ENCODE measurements at places on chromosomes 2 and 18. TPM values are rescaled to one million over a fixed set of nuclear protein-coding genes. Genes with fewer than 3 reads are reported as not detected.

- H3K4me1 ChIP-seq = no peaks in the 10 kb centered on the region
- no peak overlapping the region for H3K27ac ChIP-seq
- peak overlapping the region; percentile 29 for H3K4me3 ChIP-seq
- no peaks in the 10 kb centered on the region for H3K36me3 ChIP-seq
- no peak for DNase-seq
Observed at GRCh38 chr2:130372833-130373807, 17.3 kb downstream of the PTPN18 start.

GRCh38 chr2:12861344-12861930, 144.7 kb downstream of the TRIB2 start:
- DNase-seq = no peak
- H3K4me1 ChIP-seq = no peaks in the 10 kb centered on the region
- H3K36me3 ChIP-seq = no peaks in the 10 kb centered on the region
- no peaks in the 10 kb centered on the region for H3K27me3 ChIP-seq
- no peak overlapping the region for H3K4me3 ChIP-seq
- H3K27ac ChIP-seq = no peak overlapping the region

GRCh38 chr18:74806700-74807416, 209.2 kb downstream of the ZNF407 start:
- H3K4me1 ChIP-seq = peaks cover 5% of the 10 kb centered on the region
- DNase-seq = no peak
- no peaks in the 10 kb centered on the region for H3K27me3 ChIP-seq
- no peaks in the 10 kb centered on the region for H3K36me3 ChIP-seq
- no peak overlapping the region for H3K27ac ChIP-seq

GRCh38 chr2:136251197-136251884, 133.4 kb upstream of the CXCR4 start:
- H3K27me3 ChIP-seq = no peaks in the 10 kb centered on the region
- H3K27ac ChIP-seq = no peak overlapping the region
- no peaks in the 10 kb centered on the region for H3K36me3 ChIP-seq
- no peaks in the 10 kb centered on the region for H3K4me1 ChIP-seq
- DNase-seq = no peak
- no peak overlapping the region for H3K4me3 ChIP-seq

DNA sequence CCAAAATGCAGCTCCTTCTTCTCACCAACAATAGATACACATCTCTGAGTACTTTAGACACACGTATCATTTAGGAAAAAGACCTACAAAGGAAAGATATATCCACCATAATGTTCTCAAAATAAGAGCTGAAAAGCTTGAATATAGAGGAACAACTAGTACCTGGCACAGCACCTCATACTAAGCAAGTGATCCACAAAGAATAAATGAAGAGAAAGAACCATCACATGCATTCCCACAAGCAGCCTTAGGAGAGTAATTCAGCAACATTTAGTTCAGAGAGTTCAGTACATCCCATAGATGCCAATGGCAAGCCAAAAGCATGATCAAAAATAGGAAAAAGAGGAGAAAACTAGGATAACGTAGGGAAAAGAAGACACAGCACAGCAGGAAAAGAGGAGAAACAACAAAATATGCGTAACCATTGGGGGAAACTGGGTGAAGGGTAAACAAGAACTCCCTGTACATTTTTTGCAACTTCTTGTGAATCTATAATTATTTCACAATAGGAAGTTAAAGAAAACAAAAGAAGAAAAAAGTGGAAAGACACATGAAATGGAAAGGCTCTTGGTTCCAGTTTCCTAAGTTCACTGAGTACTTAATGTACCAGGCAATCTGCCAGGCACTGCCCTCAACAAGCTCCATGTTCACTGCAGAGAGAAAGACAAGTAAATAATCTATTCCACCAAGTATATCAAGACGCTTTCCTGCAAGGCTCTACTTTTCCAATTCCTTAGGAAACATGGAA, 22.3 kb downstream of the CLASP1 start:
- H3K4me3 ChIP-seq = no peak overlapping the region
- no peaks in the 10 kb centered on the region for H3K4me1 ChIP-seq
- DNase-seq = no peak
- no peaks in the 10 kb centered on the region for H3K36me3 ChIP-seq
- H3K27ac ChIP-seq = no peak overlapping the region
- H3K27me3 ChIP-seq = no peaks in the 10 kb centered on the region

- H3K27ac ChIP-seq = no peak overlapping the region
- H3K36me3 ChIP-seq = no peaks in the 10 kb centered on the region
- DNase-seq = peak; percentile 67
- H3K4me1 ChIP-seq = no peaks in the 10 kb centered on the region
- no peak overlapping the region for H3K4me3 ChIP-seq
Observed at GRCh38 chr2:238165288-238165921, 6.6 kb downstream of the ERFE start.

GRCh38 chr2:19321946-19322345, 36.5 kb downstream of the OSR1 start:
- H3K4me3 ChIP-seq = no peak overlapping the region
- H3K27me3 ChIP-seq = no peaks in the 10 kb centered on the region
- no peak overlapping the region for H3K27ac ChIP-seq
- no peaks in the 10 kb centered on the region for H3K4me1 ChIP-seq
- no peak for DNase-seq

GRCh38 chr2:197312186-197312585, 1.6 kb upstream of the ANKRD44 start:
- no peak overlapping the region for H3K27ac ChIP-seq
- no peaks in the 10 kb centered on the region for H3K27me3 ChIP-seq
- no peak for DNase-seq
- no peaks in the 10 kb centered on the region for H3K36me3 ChIP-seq
- H3K4me1 ChIP-seq = peaks cover 4% of the 10 kb centered on the region
- no peak overlapping the region for H3K4me3 ChIP-seq

DNA sequence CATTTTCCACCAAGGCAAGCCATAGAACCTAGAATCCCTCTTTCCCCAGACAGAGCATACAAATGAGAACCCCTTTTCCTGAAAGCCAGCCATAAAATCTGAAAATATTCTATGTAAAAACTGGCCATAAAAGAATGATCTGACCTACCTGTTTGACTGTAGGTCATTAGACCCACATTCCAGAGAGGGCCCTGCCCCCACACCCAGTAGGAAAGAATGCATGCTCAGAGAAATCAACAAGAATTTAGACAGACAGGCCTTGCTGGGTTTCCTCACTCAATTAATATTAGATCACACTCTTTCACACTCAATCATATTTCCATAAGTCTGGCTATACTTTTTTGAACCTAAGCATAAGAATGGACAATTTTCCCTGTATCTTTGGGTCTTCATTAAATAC, 929.5 kb downstream of the ERBB4 start:
- no peak overlapping the region for H3K4me3 ChIP-seq
- no peaks in the 10 kb centered on the region for H3K4me1 ChIP-seq
- no peaks in the 10 kb centered on the region for H3K36me3 ChIP-seq
- no peak for DNase-seq

DNA sequence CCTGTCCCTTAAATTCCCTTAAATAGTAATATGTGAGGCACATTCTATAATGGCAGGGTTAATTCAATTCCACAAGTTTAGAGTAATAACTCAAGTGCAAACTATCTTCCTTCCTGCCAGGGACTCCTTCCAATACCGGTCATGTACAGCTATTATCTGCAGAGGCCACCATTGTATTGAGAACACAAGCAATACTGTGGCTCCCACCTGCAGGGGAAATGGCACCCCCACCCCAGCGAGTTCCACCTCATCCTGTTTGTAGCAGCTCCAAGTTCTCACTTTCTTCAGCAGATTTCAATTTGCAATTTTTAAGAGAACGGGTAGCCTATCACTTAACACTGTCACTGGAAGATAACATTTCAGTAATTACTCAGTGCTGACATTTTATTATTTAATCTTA, 172.1 kb upstream of the PID1 start:
- H3K27ac ChIP-seq = no peak overlapping the region
- no peaks in the 10 kb centered on the region for H3K4me1 ChIP-seq
- DNase-seq = no peak
- H3K27me3 ChIP-seq = no peaks in the 10 kb centered on the region

- H3K27ac ChIP-seq = no peak overlapping the region
- DNase-seq = no peak
- no peak overlapping the region for H3K4me3 ChIP-seq
Observed at GRCh38 chr18:44609181-44609941, 71.3 kb upstream of the SETBP1 start.

GRCh38 chr2:170323743-170324142, 145.8 kb downstream of the MYO3B start:
- no peak overlapping the region for H3K4me3 ChIP-seq
- H3K36me3 ChIP-seq = no peaks in the 10 kb centered on the region
- no peaks in the 10 kb centered on the region for H3K27me3 ChIP-seq
- H3K27ac ChIP-seq = no peak overlapping the region
- H3K4me1 ChIP-seq = no peaks in the 10 kb centered on the region

DNA sequence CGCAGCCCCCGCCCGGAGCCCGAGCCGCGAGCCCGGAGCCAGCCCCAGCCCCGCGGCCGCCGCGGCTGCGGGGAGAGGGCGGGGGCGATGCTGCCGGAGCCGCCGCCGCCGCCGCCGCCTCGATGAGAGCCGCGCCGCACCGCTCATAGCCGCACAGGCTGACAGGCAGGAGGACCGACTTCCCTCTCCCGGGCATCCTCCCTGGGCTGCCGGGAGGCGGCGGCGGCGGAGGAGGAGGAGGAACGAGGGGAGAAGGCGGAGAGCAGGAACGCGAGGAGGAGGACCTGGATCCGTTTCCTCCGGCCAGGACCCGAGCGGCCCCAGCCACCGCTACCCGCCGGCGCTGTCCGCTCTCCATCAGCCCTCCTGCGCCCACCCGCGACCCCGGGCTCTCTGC, 370 bp downstream of the KLHL29 start:
- H3K4me1 ChIP-seq = no peaks in the 10 kb centered on the region
- peak overlapping the region; percentile 45 for H3K4me3 ChIP-seq
- peak; percentile 67 for DNase-seq
- no peaks in the 10 kb centered on the region for H3K36me3 ChIP-seq
- peak overlapping the region; percentile 23 for H3K27ac ChIP-seq

DNA sequence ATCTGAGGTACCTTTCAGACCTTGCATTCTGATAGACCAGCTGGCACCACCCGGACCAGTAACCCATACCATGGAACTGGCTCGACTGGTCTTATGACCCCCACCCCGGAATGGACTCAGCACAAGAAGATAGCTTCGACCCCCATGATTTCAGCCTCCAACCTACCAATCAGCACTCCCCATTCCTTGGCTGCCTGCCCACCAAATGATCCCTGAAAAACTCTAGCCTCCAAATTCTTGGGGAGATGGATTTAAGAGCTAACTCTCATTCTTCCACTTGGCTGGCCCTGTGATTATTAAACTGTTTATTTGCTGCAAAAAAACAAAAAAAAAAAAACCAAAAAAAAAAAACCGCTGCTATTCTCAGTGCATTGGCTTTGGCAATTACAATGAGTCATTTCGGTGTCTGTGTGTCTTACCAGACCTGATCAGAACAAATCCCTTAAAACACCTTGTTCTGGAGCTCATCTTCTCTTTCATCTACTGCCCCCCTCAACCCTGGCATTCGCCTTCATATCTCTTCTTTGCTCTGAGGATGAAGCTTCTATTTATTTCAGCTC, 60.1 kb upstream of the KIF5C start:
- H3K4me3 ChIP-seq = no peak overlapping the region
- no peak overlapping the region for H3K27ac ChIP-seq
- no peak for DNase-seq
- no peaks in the 10 kb centered on the region for H3K4me1 ChIP-seq

DNA sequence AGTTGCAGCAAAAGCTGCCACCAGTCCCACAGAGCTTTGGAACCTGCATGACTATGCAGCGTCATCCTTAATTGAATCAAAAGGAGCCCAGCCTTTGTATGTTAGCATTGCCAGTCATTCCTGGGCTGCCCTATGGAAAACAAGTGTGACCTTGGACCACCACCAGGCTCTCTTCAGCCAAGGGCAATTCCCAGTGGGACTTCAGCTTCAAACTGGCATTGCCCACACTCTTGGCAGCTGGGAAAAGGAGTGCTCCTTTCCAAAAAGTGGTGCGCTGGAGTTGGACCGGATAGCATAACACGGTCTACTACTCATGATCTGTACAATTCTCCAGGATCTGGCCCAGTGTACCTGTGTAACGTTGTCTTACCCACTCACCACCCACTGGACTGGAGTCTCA, 259.5 kb downstream of the MREG start:
- no peak overlapping the region for H3K4me3 ChIP-seq
- peaks cover 5% of the 10 kb centered on the region for H3K4me1 ChIP-seq
- DNase-seq = peak; percentile 79
- H3K27ac ChIP-seq = no peak overlapping the region

DNA sequence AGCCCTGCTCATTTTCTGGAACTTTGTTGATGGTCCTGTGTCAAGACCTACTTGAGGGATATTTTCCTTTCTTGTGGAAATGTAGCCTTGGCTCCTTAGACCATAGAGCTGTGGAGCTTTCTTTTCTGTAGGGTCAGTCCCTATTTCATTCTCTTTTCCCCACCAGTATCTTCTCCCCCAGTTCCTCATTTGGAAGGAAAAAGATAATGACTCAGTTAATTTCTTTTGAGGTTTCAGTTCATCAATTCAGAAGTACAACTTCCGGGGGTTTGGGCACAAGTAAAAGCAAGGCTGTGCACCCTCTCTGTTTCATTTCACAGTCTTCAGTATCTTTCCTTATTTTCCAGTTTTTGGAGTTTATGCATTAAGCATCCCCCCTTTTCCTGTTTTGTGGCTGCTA, 70.7 kb downstream of the CDC42EP3 start:
- no peak overlapping the region for H3K27ac ChIP-seq
- H3K27me3 ChIP-seq = no peaks in the 10 kb centered on the region
- H3K4me3 ChIP-seq = no peak overlapping the region
- no peaks in the 10 kb centered on the region for H3K36me3 ChIP-seq
- no peaks in the 10 kb centered on the region for H3K4me1 ChIP-seq
- no peak for DNase-seq

GRCh38 chr2:2550856-2551255, 219.8 kb upstream of the MYT1L start:
- no peaks in the 10 kb centered on the region for H3K4me1 ChIP-seq
- H3K4me3 ChIP-seq = no peak overlapping the region
- no peaks in the 10 kb centered on the region for H3K36me3 ChIP-seq
- no peak overlapping the region for H3K27ac ChIP-seq
- H3K27me3 ChIP-seq = no peaks in the 10 kb centered on the region

DNA sequence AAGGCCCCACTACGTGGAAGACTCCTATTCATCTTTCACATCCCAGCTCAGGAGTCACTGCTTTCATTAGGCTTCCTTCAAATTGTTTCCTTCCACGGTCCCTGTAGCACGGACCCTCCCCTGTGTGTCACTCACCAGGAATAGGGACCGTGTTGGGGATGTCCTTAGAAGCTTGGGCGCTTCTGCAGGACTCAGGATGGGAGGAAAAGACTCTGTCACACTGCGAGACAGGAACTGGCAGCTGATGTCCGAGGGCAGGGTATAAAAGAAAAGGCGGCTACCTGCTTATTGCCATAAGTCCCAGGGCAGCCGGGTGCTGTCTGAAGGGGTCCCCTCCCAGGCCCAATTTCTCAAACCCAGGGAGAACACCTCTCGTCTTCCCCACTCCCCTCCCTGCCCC, 79.1 kb downstream of the BCL2L11 start:
- no peak overlapping the region for H3K4me3 ChIP-seq
- H3K27ac ChIP-seq = no peak overlapping the region
- DNase-seq = no peak
- no peaks in the 10 kb centered on the region for H3K27me3 ChIP-seq
- no peaks in the 10 kb centered on the region for H3K36me3 ChIP-seq

EML6 gene
- 0.95 TPM for polyA plus RNA-seq

RGPD3 gene
- 0.20 TPM for polyA plus RNA-seq

SLC1A4 gene
- polyA plus RNA-seq = 13.1 TPM

IL1RN gene
- 11.6 TPM for polyA plus RNA-seq

CD28 gene
- 1.0 TPM for polyA plus RNA-seq

SLC30A3 gene
- polyA plus RNA-seq = 4.0 TPM

LYPD6B gene
- polyA plus RNA-seq = not detected

ELOA2 gene
- not detected for polyA plus RNA-seq

RAD51AP2 gene
- 0.13 TPM for polyA plus RNA-seq

SLC23A3 gene
- polyA plus RNA-seq = 1.6 TPM

COL4A4 gene
- polyA plus RNA-seq = 14.9 TPM

ZNF521 gene
- polyA plus RNA-seq = 0.84 TPM

BOLL gene
- not detected for polyA plus RNA-seq
